ENCODE measurements at places on chromosomes 3 and 15.

GRCh38 chr3:53195602-53196574 lies 34.9 kb downstream of the PRKCD start:
- peak; percentile 53 for DNase-seq

- no peak for DNase-seq
These were observed 137.6 kb downstream of the SPATA16 start for GRCh38 chr3:173003471-173003870.

DNA sequence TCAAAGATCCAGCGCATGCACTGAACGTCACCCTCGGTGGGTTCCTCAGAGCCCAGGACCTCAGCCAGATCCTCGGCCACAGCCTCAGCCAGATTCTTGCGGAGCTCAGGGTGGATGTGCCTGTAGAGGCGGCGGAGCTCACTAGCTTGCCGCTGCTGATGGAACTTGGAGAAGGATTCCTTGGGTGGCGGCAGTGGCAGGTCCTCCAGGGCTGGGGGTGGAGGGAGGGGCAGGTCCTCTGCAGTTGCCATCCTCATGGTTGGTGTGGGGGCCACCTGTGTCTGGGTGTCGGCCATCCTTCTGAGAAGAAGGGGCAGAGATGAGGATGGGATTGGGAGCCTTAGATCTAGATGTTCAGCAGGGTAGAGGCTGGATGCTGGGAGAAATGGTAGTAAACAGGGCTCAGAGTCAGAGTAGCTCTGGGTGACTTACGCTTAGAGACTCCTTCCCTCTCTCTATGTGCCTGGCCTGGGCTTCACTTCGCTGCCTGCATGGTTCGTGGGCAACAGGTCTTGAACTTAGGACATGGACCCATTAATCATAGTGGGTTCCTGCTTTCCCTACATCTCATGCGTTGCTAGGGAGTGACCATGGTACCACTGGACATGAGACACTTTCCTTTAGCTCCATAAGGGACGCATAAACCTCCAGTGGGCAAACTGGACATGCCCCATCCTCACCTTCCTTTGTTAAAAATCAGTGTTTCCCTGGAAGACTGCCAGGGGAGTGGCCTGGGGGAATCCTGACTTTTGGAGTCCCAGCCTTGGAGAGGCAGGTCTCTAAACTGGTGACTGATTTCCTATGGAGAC lies 3.0 kb downstream of the XIRP1 start:
- DNase-seq = no peak

- no peak for DNase-seq
These were observed 21.2 kb downstream of the NGRN start for GRCh38 chr15:90286678-90287077.

DNA sequence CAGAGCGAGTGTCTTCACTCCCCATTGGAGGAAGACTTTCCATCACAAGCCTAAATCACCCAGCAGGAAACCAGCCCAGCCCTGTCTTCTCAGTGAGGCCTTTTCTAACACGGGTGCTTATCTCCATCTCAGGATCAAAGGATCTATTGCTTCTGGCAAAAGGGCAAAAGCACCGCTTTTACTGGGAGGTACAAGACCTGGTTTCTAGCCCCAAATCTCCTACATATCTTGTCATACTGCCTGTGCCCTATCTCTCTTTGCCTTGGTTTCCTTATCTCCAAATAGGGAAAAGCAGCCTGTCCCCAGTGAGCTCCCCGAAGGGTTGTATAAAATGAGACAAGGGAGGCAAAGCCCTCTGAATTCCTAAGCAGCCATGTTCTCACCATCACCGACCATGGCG lies 5.2 kb downstream of the GLB1 start:
- DNase-seq = no peak

DNA sequence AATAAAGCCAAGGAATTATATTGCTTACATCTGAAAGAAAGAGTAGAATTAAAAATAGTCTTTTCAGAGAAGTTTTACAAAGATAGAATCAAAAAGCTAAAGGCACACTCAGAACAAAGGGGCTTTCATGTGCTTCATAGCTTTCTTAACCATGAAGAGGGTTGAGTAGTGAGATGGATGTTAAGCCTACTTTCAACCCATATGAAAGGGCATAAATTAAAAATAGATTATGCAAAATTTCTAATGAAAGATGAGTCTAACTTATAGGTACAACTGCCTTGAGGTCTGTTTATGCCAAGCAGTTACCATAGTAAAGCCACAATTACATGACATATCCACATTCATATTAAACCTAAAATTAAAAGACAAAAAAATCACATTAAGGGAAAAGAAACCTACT lies 223.3 kb upstream of the ARHGEF26 start:
- DNase-seq = no peak

DNA sequence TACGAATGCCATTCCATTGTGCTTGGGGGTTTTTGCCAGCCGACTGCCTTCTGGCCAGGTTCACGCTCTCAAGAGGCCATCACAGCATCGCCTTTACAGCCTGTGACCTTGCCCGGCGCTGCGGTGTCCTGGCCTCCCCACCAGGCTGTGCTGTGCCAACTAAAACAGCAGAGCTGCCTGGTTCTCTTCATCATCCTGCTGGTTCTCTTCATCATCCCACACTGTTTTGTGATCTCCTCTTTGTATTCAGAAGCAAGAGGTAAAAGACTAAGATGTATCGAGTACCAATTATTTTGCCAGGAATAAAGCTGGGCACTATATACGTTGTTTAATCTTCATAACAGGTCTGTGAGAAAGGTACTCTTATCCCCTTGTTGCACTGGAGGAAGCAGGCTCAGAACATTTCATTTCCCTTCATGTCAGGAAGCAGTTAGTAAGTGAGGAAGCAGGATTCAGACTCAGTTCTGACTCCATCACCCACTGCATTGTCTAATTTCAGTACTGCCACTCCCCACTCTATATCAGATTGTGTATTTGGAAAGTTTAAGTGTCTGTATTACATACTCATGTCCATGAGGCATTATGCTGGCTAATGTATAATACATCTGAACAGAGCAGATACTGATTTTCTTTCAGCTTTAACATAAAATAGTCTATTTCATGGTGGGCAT lies 92.7 kb downstream of the LRRC28 start:
- DNase-seq = peak; percentile 21

- DNase-seq = peak; percentile 89
These were observed at the start of gene IMPDH2 for GRCh38 chr3:49028673-49029562. Gene IMPDH2, minus strand, starts transcription at chr3:49029398. Its CDS starts 48 bp downstream, at chr3:49029350.

DNA sequence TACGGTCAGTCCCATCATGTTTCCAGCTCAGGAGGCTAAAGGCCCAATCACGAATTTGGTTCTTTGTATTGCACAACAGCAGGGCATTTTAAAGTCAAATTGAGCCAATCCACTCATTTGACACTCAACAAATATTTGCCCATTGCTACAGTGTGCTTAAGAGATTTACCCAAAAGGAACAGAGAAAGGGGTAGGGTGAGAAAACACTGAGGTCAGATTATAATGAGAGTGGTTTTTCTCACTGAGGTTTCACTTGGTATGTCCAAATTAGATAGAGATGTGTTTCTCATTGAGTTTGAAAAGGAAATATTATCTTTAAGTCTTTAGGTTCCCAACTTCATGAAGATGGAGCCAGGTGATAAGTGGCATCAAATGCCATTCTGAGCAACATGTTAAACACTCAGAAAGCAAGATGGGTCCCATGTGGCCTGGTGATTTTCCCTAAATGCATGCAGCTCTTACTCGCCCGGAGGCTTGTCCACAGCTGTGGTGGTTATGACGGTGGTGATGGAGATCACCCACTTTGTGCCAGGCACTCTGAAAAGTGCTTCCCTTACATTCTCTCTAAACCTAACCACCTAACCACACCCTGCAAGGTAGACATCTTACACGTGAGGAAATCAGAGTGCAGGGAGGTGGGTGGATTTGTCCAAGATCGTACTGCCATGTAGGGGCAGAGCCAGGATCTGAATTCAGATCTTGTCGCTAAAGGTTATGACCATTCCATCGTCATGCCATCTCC lies 31.2 kb upstream of the USP3 start:
- no peak for DNase-seq

DNA sequence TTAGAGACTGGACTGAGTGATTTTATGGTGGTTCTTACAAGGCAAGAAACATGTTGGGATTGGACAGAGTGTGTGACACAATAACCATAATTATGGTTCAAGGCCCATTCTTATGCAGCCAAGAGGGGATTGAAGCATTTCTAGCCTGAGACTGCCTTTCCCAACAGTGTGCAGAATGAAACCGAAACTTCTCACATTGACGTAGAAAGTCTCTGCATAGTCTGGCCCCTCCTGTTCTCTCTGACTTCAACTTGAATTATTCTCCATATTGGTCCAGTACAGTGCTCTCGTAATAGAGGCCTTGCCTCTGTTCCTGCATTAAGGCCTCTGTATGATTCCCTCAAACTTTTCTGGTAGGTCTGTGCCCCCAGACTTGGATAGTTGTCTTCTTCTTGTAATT lies 138.3 kb downstream of the DIPK2A start:
- DNase-seq = no peak

- no peak for DNase-seq
These were observed 1364.6 kb upstream of the EPHA6 start for GRCh38 chr3:95449841-95450240.

GRCh38 chr3:67531181-67532101 lies 123.0 kb downstream of the SUCLG2 start:
- no peak for DNase-seq

- no peak for DNase-seq
These were observed 95.8 kb downstream of the BDH1 start for GRCh38 chr3:197460002-197460401.

DNA sequence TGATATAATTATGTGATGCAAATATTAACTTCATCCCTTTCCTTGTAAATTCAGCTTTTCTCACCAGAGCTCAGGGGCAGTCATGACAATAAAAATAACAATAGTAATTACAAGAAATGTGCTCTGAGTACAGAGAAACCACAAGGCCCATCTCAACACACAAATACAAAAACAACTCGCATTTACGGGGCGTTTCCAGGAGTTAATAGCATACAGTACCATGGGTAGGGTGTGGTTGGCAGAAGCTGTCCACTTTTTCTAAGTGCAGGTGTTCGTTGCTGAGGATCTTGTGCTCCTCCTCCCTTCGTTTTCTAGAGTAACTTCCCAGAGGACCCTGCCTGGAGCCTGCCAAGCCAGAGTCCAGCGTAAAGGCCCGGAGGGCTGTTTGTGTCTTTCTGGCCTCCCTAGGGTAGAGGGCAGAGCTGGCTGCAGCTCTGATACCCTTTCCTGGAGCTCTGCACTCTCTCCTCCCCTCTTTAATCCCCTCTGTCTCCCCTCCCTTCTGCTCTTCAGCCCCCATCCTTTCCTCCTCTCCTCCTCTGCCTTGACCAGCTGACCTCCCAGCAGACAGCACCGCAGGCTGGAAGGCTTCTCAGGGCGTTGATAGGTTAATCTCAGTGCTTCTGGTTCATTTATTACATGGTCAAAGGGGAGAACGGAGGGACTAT lies 11.4 kb downstream of the SEMA3G start:
- DNase-seq = no peak

DNA sequence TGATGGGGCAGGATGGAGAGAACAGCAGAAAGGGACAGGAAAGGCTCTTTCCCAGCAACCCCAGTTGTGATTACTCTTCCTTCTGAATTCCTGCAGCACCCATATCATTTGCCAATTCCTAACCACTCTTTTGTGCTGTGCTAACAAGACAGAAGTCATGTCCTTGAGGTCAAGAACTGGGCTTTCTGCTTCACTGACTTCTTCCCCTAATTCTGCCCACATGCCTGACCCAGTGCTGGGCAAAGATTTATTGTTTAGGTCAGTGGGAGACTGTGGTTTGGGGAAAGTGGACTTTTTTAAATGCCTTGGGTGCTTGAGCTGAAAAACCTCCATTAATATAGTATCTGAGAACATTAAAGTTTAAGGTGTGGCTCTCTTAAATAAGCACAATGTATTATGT lies 4.2 kb upstream of the EFCAB12 start:
- no peak for DNase-seq

GRCh38 chr3:129702934-129703712 lies 96.6 kb upstream of the PLXND1 start:
- no peak for DNase-seq

- DNase-seq = no peak
These were observed 7.4 kb downstream of the PRSS50 start for GRCh38 chr3:46710229-46710628.

DNA sequence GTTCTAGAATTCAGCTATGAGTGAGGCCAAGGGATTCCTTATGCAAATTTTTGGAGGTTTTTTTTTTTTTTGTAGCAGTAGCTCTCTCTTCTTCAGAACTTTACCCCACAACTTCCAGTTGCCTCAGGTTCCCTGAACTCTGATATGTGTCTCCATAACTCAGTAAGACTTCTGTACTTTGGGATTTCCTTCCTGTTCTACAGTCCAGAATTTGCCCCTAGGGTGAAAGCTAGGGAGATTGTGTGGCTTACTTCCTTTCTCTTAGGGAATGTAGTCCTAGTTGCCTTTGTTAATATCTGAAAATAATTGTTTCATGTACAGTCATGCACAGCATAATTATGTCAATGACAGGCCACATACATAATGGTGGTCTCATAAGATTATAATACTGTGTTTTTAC lies 30.8 kb downstream of the LRRC28 start:
- no peak for DNase-seq

DNA sequence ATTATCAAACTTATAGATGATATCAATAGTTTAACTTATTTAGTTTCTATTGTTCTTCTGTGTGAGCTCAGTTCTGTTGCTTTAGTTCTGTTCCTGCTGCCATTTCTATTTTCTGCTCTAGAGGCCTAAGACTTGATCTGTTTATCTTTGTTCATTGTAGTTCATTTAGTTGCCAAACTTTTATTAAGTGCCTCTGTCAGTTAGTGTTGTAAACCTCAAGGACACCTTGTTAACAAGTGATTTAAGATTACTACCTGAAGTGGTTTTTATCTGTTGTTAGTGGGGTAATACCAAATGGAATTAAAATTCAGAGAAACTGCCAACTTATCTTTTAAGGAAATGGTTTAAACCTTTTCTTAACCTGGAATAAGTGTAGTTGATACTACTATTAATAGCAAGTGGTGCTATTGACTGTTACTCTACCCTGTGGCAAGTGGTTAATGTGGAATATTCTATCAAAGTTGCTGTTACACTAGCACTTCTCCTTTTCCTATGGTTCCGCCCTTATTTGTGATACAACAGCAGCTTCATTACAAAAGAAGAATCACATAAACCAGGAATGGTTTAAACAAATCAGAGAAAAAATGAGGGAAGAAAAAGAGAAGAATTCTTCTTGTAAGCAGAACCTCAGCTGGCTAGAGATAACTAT lies 500.6 kb upstream of the GOLIM4 start:
- DNase-seq = no peak

DNA sequence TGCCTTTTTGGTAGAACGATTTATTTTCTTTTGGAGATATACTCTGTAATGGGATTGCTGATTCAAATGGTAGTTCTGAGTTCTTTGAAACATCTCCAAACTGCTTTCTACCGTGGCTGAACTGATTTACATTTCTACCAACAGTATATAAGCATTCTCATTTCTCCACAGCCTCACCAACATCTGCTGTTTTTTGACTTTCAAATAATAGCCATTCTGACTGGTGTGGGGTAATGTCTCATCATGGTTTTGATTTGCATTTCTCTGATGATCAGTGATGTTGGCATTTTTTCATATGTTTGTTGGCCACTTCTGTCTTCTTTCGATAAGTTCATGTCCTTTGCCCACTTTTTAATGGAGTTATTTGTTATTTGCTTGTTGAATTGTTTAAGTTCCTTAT lies 154.0 kb downstream of the ABHD5 start:
- no peak for DNase-seq

GRCh38 chr15:85289677-85290365 lies 90.6 kb upstream of the AKAP13 start:
- DNase-seq = no peak
